ENCODE measurements at places on chromosomes 5 and 9.

GRCh38 chr5:57698802-57699201 is 216.2 kb upstream of the ACTBL2 start:
- DNase-seq, result peak; percentile 56

DNA sequence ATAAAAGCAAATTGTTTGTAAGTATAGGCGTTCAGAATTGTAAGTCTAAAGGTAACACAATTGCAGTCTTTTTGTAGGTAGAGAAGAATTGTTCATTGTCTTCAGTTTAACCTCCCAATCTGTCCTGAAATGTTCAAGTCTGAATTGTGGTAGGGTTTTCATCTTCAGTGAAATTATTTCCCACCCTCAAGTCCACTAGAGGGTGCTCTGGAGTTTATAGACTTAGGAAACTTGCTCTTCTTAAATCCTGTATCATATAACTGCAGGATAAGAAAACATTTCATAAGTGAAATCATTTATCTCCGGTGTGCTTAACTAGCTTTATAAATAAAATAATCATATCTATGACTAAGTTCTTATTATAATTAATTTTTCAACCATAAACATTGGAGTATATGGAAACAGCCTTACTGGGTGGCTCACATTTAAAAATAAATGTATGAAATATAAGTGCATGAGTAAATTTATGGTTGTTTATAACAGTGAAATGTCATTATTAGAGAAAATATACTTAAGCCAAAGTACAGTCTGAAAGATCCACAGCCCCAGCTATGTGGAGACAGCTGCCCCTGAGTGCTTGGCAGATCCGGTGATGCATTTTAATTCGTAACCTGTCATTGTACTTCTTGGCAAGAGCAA is 182.4 kb upstream of the OTULINL start:
- no peak for DNase-seq

DNA sequence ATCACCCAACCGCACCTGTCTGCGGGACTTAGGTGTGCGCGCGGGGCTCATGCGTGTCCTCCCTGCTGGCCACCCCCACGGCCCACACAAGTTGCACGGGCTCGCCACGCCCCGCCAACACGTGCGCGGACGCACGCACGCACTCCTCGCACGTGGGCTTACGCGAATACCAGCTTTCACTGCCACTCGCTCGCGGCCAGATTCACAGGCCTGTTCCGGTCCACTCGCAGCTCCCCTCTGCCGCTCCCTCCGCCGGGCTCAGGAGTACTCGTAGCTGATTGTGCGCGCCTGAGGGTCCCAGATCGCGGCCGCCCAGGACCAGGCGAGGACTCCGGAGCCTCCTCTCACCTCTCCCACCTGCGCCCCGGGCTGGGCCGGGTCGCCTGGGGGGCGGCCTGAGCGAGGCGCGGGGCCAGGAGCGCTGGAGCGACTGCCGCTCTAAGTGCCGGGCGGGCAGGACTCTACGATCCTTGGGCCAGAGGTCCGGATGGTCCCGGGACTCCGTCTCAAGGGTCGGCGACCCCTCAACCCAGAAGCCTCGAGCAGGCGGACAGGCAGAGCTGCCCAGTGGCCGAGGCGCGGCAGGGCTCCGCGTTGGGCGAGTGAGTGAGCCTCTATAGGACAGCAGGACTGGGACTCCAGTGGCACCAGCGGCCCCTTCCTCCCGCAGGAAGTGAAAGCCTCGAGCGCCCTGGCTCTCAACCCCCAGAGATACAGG is 3.4 kb downstream of the PCDHGC5 start:
- peak; percentile 18 for DNase-seq

DNA sequence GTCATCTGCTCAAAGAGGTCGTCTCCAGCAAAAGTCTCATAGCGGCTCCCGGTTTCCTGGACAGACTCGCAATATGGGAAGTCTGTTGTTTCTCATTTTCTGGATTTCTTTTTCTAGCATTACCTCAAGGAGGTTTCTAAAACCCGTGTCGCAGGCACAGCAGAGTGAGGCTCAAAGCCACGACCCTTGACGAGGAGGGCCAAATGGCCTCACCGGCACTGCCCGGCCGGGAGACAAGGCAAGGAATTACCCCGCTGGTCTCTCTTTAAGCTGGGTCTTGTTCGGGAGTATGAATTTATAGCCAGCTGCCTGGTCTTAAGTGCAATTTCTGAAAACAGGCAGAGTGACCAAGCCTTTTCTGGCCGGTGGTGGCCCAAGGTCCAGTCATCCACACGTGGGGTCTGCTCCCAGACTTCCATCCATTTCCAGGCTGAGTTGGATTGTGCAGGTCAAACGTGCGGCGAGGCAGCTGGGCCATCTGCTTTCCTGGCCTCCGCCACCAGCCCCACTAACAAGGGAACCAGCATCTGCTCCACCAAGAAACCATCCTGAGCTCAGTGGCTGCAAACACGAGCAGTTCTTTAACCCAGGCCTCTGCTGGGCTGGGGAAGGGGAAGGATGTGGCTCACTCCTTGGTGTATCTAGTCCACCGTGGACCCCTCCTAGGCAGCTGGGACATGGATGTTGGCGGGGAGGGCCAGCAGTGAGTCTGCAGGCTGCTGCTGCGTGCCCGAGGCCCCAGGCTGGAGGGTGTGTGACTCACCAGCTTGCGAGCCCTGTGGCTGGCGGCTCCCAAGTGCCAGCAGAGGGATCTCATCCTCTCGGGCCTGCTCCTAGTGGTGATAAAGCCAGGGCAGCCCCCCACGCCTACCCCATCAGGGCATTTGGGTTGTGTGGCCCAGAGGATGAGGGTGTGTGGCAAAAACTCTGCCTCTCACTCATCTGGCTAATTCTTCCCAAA is 55.6 kb upstream of the COL5A1 start:
- no peak for DNase-seq

- peak; percentile 91 for DNase-seq
Observed at GRCh38 chr9:114662081-114662989, 4.7 kb upstream of the TEX53 start.

GRCh38 chr5:62043289-62044280 is 262.4 kb upstream of the KIF2A start:
- peak; percentile 41 for DNase-seq

DNA sequence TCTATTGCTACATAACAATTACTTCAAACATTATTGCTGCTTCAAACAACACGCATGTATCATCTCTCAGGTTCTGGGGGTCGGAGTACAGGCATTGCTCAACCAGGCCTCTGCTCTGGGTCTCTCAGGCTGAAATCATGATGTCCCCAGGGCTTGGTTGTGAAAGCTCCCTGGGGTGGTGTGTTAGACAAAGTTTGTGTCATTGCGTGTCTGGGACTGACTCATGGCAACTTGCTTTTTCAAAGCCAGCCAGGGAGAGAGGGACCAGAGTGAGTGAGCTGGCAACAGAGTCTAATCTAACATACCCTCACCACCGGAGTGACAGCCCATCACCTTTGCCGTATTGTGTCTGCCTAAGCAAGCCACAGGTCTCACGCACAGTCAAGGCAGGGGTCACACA is 259.2 kb upstream of the NFIL3 start:
- no peak for DNase-seq

- DNase-seq, result peak; percentile 82
Observed at GRCh38 chr9:72271613-72272478, 93.2 kb downstream of the ZFAND5 start.

GRCh38 chr5:134432677-134433359 is 21.1 kb upstream of the CDKN2AIPNL start:
- DNase-seq, result no peak

DNA sequence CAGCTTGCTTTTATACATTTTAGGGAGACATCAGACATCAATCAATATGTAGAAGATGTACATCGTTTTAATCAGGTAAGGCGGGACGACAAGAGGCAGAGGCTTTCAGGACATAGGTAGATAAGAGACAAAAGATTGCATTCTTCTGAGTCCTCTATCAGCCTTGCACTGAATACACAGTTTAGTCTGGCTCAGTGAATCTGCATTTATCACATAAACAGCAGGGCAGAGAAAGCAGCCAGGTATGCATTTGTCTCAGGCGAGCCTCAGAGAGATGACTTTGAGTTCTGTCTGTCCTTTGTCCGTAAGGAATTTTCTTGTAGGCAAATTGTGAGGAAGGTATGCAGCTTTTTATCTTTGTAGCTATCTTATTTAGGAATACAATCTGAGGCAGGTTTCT is 202.8 kb upstream of the TAS2R1 start:
- DNase-seq, result no peak

- DNase-seq, result no peak
Observed at GRCh38 chr9:78064075-78064474, 32.5 kb upstream of the GNAQ start.

GRCh38 chr5:180639741-180640610 is 9.4 kb downstream of the FLT4 start:
- no peak for DNase-seq

- DNase-seq, result peak; percentile 17
Observed at GRCh38 chr5:154163327-154164248, 26.9 kb upstream of the GALNT10 start.

GRCh38 chr5:100647461-100648230 is 112.5 kb downstream of the FAM174A start:
- peak; percentile 14 for DNase-seq

- no peak for DNase-seq
Observed at GRCh38 chr5:53031695-53032096, 42.5 kb downstream of the ITGA2 start.

GRCh38 chr9:137497921-137498719 is 39.0 kb upstream of the NSMF start:
- peak; percentile 14 for DNase-seq

- no peak for DNase-seq
Observed at GRCh38 chr9:75672478-75672877, 218.0 kb upstream of the PCSK5 start.

Measured in iPS-NIHi11 (cell line).